Left cardiac atrium (tissue), 4 donors: ENCODE measurements at places on chromosomes 6 and 20. TPM values are rescaled to one million over a fixed set of nuclear protein-coding genes. Genes with fewer than 3 reads are reported as not detected.
A peak's percentile ranks its signal among the peaks of the same experiment; 100 is the strongest.

GRCh38 chr6:12767016-12767415, 50.4 kb downstream of the PHACTR1 start:
- DNase-seq: no peak

ASIP gene
- 1.5 TPM for total RNA-seq

ULBP2 gene
- total RNA-seq: 1.1 TPM

KCNG1 gene
- 0.65 TPM for total RNA-seq

DNA sequence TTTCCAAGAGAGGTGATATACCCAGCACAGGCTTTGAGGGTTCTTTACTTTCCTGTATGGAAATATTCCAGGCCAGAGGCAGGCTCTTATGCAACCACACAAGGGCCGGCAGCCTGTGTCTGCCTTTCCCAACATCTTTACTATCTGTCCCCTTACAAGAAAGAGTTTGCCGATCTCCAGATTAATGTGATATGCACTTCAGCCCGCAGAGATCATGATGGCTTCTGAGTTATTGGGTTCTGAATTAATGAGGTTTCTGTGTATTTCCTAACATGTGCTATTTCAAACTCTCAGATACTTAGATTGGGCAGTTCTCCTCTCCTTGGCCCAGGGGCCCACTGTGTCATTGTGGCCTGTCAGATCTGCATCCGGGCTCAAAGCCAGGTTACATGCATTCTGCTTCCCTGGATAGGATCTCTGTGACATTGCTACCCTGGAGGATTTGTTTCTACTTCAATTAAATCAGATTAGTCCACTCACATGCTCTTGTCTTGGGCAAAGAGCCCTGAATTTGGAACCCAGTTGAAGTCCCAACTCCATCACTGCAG, 56.6 kb downstream of the TGM2 start:
- DNase-seq: peak; percentile 65

IPCEF1 gene
- total RNA-seq: 1.2 TPM

TULP1 gene
- total RNA-seq: 0.32 TPM

DNA sequence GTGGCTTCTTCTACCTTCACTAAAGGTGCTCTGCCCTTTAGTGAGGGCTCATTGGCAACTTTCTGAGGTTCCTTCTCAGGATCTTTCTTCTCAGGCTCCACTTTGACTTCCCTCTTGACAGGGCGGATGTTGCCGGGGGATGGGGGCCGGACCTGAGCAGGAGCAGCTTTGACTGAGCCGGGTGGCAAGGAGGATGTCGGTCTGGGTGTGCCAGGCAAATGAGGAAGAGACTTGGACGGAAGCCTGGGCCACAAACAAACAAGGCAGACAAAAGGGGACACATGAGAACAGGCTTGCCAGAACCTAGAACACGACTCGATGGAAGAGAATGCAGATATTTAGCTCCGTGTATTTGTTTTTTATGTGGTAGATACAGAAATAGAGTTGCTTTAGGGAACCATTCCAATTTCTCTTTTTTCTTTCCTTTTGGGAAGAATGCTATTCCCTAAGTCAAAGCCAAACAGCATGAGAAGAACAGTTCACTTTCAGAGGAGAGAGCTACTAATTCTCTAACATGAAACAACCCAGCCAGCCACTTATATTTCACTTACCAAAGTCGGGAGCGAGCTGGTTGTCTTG, 76.2 kb upstream of the BCLAF1 start:
- DNase-seq: peak; percentile 59

CST2 gene
- not detected for total RNA-seq

LY6G6C gene
- not detected for total RNA-seq

DNA sequence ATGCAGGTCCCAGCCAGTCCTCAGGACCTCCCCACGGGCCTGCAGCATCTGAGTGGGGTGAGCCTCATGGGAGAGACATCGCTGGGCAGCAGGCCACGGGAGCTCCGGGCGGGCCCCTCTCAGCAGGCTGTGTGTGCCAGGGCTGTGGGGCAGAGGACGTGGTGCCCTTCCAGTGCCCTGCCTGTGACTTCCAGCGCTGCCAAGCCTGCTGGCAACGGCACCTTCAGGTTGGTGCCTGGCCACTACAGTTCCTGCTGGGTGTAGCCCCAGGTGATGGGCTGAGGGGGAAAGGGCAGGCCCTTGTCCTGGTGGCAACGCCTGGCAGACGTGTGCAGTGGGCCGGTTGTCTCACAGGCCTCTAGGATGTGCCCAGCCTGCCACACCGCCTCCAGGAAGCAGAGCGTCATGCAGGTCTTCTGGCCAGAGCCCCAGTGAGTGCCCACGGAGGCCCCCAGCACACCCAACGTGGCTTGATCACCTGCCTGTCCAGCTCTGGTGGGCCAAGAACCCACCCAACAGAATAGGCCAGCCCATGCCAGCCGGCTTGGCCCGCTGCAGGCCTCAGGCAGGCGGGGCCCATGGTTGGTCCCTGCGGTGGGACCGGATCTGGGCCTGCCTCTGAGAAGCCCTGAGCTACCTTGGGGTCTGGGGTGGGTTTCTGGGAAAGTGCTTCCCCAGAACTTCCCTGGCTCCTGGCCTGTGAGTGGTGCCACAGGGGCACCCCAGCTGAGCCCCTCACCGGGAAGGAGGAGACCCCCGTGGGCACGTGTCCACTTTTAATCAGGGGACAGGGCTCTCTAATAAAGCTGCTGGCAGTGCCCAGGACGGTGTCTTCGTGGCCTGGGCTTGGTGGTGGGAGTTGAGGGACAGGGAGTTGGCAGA, 787 bp upstream of the TNFRSF6B start:
- peak; percentile 64 for DNase-seq

GRCh38 chr20:4512891-4513550, 208.7 kb upstream of the PRND start:
- DNase-seq: no peak

- DNase-seq: no peak
These were observed 2.8 kb upstream of the PNPLA1 start for GRCh38 chr6:36266913-36267644.

DNA sequence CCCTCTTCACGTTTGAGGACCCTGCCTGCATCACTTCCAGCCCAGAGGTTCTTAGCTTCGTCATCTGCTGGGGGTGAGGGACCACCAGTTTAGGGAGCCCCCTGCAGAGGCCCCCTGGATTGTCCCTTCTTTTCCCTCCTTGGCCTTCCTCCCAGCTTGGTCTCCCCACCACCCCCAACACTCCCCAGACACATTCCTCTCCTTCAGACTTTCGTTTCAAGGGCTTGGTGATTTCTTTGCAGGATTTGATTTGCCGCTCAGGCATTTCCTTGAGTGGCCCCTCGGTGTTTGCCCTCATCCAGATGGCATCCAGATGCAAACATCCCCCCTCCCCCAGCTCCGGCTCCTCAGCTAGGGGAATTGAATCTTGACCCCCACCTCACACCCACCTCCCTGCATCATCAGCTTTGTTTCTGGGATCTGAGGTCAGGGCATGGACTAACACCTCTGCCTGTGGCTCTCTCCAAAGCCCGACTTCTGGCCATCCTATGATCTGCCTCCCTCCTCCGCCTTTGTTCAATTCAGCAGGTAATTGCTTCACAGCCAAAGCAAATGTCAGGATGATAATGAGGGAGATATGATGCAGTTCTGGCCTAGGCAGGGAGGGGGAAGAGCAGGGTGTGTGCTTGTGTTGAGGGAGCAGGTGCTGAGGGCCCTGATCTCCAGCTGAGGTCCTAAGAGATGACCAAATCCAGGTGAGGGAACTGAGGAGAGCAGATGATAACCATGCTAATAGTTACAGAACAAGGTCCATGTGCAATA, 141.5 kb downstream of the VEGFA start:
- no peak for DNase-seq
